ENCODE measurements at places on chromosomes 3 and 15. TPM values are rescaled to one million over a fixed set of nuclear protein-coding genes. Genes with fewer than 3 reads are reported as not detected.

The SUCNR1 gene
- not detected for total RNA-seq

The CD86 gene
- 0.09 TPM for total RNA-seq

The SI gene
- total RNA-seq: not detected

The CCDC14 gene
- total RNA-seq: 35.4 TPM

The LRRC31 gene
- not detected for total RNA-seq

The APOD gene
- total RNA-seq: not detected

The GCNT3 gene
- not detected for total RNA-seq

The TM4SF18 gene
- total RNA-seq: not detected

The UBAP1L gene
- 2.7 TPM for total RNA-seq

The RLBP1 gene
- not detected for total RNA-seq

The MESP2 gene
- 0.30 TPM for total RNA-seq

The CPLX3 gene
- not detected for total RNA-seq

The TM4SF1 gene
- total RNA-seq: not detected

The SNX22 gene
- 0.59 TPM for total RNA-seq

The ANKRD28 gene
- total RNA-seq: 28.4 TPM

The FBXO40 gene
- total RNA-seq: not detected

The CATSPER2 gene
- total RNA-seq: 2.2 TPM

The TAGLN3 gene
- 3.2 TPM for total RNA-seq

The AGBL1 gene
- total RNA-seq: 0.05 TPM

The PARP16 gene
- 17.9 TPM for total RNA-seq

The PLXND1 gene
- 4.6 TPM for total RNA-seq

The FAM107A gene
- not detected for total RNA-seq

The KLHL6 gene
- 62.8 TPM for total RNA-seq

The GHSR gene
- total RNA-seq: not detected

The THRB gene
- not detected for total RNA-seq

The EPHB1 gene
- total RNA-seq: 0.60 TPM

The DAZL gene
- total RNA-seq: not detected

The MUC20 gene
- 0.54 TPM for total RNA-seq

The GHRL gene
- total RNA-seq: 0.30 TPM

The CLEC3B gene
- not detected for total RNA-seq

The ZWILCH gene
- 27.4 TPM for total RNA-seq

The MYH15 gene
- total RNA-seq: 0.58 TPM

The ZBED2 gene
- 418 TPM for total RNA-seq

The GADL1 gene
- total RNA-seq: not detected

The C2CD4A gene
- 0.73 TPM for total RNA-seq

The SOX14 gene
- not detected for total RNA-seq

The KNL1 gene
- 33.5 TPM for total RNA-seq

Data from activated CD4-positive, alpha-beta T cell treated with anti-CD3 and anti-CD28 coated beads for 36 hours (primary cell).